Panc1 (cell line): ENCODE measurements at places on chromosomes 13 and 19. TPM values are rescaled to one million over a fixed set of nuclear protein-coding genes. Genes with fewer than 3 reads are reported as not detected.

Gene LILRA5
- total RNA-seq, result not detected

- DNase-seq, result no peak
These were observed 88.6 kb downstream of the DPF1 start for GRCh38 chr19:38135150-38135998.

GRCh38 chr13:113879494-113880360 is 15.9 kb upstream of the GAS6 start:
- no peak for DNase-seq

DNA sequence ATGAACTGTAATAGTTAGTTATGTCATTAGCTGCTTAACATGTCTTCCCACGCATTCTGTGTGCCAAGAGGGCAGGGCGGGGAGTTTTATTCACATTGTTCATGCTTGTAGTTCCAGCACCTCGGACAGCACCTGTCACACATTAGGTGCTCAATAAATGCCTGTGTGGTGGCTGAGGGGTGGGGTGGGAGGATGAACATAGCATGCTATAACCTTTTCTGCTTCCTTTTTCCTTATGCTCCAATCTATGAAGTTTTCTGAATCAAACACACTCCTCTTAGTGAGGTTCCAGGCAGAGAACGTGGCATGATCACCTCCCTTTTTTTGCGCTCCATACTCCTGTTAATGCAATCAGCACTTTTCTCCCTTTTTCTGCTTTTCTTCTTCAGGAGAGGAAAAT is 15.8 kb upstream of the PTPRS start:
- no peak for DNase-seq

DNA sequence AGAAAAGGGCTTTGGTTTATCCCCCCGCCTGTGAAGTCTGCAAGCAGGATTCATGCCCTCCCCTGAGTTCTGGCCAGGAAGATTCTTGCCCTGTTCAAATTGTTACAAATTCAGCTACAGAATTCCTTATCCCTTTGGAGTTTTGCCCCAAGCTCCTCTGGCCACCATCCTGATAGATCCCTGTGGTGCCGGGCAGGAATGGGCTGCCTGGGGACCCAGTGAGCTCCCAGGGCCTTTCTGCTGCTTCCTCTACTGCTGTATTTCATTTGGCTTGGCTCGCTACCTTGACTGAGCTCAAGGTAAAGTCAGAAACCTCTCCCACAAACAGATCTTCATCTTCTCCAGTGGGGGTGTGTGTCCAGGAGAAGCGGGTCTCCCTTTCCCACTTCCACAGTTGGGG is 194.6 kb upstream of the NBEA start:
- DNase-seq, result no peak

GRCh38 chr13:90824032-90824431 is 523.5 kb upstream of the MIR17HG start:
- DNase-seq, result no peak

DNA sequence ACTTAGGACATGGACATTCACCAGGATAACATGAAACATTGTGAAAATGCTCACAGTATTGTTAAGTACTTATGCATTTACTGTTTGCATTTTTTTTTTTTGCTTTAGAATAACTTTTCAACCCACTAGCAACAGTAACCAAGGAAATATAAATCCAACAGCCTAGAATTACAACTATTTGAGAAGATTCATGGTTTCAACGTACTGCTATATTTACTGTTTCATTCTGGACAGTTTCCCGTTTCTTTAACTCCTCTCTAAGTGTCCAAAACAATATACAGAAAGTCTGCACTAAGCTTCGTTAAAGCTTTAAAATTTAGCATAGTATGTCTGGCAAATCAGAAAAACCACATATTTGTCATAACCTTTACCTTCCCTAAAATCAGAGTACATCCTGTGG is 2.7 kb downstream of the SMAD9 start:
- no peak for DNase-seq
